Stimulated activated CD8-positive, alpha-beta memory T cell treated with anti-CD3 and anti-CD28 coated beads, Interleukin-4, amount 100 ng/mL, for 4 hours (primary cell): ENCODE measurements at places on chromosomes 4 and X.

GRCh38 chr4:1523033-1523432 lies 116.8 kb upstream of the NKX1-1 start:
- no peak for DNase-seq

DNA sequence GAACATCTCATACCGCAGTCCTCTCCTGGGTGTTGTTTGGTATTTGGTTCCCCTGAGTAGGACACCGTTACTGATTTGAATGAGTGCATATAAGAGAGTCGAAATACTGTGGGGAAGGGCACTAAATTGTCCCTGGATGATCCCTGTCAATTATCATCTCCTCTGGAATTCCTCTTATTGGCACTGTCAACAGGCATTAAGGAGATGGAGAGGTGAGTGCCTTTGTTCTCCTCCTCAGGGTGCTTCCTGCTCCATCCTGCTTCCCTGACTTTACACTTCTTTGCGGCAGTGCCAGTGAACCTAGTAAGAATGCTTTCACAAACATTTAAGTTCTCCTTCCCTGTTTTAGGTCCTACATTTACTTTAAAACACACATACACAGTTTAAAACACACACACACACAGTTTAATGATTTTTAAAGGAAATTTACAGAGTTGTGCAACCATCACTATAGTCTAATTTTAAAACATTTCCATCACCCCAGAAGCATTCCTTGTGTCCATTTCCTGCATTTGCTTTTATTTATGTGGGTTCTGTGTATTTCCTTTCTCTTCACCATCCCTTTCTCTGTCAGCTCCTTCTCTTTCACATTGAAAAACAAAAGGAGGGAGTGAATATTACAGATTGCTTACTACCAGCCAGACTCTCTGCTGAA lies 20.9 kb upstream of the ZRSR2 start:
- DNase-seq: no peak

DNA sequence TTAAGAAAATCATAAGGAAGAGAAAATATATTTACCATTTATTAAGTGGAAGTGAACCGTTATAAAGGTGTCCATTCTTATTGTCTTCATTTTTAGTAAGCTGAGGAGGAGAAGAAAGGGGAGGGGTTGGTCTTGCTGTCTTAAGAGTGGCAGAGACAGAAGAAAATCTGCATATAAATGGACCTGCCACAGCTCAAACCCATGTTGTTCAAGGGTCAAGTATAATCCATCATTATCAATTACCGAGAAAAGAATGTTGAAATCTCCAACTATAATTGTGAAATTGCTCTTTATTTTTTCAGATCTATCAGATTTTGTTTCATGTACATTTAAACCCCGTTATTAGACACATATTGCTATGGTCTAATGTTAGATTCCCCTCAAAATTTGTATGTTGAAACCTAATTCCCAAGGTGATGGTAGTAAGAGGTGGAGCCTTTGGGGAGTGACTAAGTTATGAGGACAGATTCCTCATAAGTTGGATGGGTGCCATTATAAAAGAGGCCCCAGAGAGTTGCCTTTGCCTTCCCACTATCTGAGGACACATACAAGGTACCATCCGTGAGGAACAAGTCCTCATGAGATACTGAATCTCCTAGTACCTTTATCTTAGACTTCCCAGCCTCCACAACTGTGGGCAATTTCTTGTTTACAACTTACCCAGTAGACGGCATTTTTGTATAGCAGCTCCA lies 58.5 kb upstream of the SMAD1 start:
- no peak for DNase-seq

- DNase-seq: no peak
These were observed 57.3 kb upstream of the AP1S2 start for GRCh38 chrX:15911734-15912550.

- no peak for DNase-seq
These were observed 5.3 kb upstream of the OPHN1 start for GRCh38 chrX:68438575-68438974.

GRCh38 chrX:78330068-78330467 lies 2.7 kb upstream of the CYSLTR1 start:
- no peak for DNase-seq

DNA sequence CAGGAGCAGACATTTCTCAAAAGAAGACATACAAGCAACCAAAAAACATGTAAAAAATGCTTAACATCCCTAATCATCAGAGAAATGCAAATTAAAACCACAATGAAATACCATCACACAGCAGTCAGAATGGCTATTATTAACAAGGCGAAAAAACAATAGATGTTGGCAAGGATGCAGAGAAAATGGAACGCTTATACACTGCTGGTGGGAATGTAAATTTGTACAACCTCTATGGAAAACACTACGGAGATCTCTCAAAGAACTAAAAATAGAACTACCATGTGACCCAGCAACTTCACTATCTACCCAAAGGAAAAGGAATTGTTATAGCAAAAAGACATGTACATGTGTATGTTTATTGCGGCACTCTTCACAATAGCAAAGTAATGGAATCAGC lies 71.5 kb downstream of the PPP4R3C start:
- no peak for DNase-seq

GRCh38 chr4:109276482-109277095 lies 25.9 kb downstream of the COL25A1 start:
- DNase-seq: no peak

- DNase-seq: no peak
These were observed 10.4 kb upstream of the DGAT2L6 start for GRCh38 chrX:70166601-70167590.

DNA sequence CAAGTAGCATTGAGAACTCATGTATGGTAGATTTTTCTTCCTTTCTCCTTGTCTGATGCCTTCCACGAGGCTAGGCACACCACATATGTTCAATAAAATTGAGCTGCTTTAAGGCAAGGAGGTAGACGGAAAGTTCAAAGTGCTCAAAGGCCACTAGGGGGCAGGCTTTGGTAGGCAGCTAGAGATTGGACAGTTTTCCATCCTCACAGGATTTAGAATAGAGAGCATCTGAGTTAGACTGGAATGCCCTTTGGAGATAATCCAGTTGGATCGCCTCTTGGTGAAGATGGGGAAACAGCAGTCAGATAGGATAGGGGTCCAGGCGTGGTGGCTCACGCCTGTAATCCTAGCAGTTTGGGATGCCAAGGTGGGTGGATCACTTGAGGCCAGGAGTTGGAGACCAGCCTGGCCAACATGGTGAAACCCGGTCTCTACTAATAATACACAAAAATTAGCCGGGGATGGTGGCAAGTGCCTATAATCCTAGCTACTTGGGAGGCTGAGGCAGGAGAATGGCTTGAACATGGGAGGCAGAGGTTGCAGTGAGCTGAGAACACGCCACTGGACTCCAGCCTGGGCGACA lies 30.4 kb downstream of the ELF4 start:
- DNase-seq: peak; percentile 25

DNA sequence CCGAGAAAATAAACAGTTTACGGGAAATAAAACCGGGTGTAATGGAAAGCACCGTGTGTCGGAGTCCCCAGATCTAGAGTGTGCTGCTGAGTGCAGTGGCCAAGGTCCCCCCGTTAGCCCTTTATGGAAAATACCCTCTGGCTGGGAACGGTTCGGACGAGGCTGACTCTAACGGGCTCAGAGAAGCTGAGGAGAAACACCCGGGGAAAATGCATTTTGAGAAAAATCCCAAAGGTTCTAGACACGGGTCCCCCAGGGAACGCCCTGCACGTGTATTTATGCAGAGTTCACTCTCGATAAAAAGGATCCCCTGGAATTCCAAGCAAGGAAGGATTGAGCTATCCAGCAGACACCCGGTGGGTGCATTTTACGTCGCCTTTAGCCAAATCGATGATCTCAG lies 177.2 kb downstream of the CRLF2 start:
- no peak for DNase-seq

- DNase-seq: no peak
These were observed 2.0 kb downstream of the RAPGEF2 start for GRCh38 chr4:159104694-159105414.

DNA sequence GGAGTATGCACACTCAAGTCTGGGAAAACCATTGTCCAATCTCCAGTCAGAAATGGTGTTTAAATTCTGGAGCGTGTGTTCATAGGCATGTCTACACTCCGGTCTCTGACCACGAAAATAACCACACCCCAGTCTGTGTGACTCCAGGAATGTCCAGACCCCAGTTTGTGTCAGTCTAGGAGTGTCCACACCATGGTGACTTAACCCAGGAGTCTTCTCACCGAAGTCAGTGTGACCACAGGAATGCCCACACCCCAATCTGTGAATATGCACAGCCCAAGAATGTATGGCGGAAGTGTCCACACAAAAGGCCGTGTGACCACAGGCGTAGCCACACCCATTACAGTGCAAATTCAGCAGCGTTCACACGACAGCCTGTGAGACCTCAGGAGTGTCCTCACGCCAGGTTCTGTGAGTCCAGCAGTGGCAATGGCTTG lies 11.4 kb downstream of the FTSJ1 start:
- DNase-seq: no peak

GRCh38 chr4:5804656-5805055 lies 88.2 kb downstream of the CRMP1 start:
- DNase-seq: no peak

DNA sequence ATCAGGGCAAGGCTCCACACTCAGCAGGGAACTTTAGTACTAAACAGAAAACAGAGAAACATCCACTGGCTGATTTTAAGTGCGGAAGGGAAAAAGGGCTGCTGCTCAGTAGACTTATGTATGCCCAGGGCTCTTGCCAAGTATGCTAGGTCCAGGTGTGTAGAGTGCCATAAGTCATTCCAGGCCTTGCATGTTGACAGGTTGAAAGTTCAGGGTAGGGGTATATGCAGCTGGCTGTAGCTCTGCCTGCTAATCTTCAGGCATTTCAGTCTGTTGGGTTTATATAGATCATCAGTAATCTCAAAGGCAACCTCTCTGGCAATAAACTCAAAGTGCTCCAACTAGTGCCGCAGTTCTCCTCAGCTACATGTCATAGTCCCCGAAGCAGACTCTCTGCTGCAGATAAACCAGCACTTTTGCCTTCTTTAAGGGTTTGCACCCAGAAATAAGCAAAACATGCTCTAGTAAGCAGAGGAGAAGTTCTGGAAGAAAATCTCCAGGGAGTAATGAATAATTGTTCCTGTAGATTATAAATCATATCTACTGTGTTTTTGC lies 134.9 kb upstream of the GRIA3 start:
- no peak for DNase-seq

DNA sequence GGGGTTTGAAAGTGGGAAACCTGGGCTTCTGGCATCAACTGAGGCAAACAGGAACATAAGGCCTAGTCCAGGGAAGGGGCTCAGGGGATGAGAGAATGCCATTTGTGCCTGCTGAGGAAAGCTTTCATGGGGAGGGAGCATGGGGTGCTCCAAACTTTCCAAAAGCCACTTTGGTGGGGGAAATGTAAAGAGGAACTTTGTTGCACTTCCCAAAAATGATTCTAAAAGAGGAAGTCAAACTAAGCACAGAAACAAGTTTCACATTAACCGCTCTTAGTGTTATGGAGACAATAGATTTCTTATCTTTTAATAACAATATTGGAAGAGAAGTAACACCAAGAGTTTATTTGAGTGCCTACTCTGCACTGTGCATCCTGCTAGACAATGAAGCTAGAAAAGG lies 32.3 kb downstream of the GAB3 start:
- no peak for DNase-seq

- DNase-seq: no peak
These were observed 18.4 kb upstream of the FAM47E start for GRCh38 chr4:76233083-76233482.

DNA sequence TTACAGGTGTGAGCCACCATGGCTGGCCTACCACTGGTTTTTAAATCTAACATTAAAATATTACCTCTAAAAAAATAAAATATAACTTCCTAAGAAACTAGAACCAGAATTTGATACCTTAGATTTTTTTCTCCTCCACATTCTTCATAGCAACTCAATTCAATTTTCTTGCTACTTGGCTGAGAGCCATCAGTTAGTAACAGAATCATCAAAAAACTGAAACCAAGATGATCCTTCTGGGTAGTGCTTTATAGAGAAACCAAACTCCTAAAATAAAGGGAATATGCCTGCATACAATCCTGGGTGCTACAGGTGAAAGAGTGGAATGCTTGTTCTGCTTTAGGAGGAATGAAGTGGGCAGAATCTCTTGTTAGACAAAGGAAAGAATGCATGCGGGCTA lies 64.4 kb downstream of the RPS3A start:
- DNase-seq: no peak

- no peak for DNase-seq
These were observed 84.2 kb upstream of the EGFL6 start for GRCh38 chrX:13485167-13485566.

DNA sequence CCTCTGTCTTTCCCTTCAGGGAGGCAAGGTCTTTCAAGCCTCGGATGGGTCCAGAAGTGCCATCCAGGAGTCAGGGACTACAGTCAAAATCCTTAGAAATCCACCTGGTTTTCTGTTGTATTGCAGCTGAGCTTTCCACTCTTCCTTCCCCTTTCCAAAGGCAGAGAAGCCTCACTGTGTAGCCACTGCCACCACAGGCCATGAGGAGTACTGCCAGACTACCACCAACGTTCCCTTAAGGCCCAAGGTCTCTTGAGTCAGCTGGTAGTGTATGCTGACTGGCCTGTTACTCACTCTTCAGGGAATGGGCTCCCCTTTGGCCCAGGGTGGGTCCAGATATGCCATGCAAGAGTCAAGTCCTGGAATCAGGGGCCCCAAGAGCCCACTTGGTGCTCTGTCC lies 1454.1 kb downstream of the PCDH19 start:
- DNase-seq: no peak

- no peak for DNase-seq
These were observed 38.8 kb downstream of the SEC31A start for GRCh38 chr4:82851885-82852750.

- no peak for DNase-seq
These were observed 46.3 kb downstream of the RASSF6 start for GRCh38 chr4:73573794-73574528.

- DNase-seq: no peak
These were observed 118.9 kb upstream of the PCDH7 start for GRCh38 chr4:30601070-30601865.

DNA sequence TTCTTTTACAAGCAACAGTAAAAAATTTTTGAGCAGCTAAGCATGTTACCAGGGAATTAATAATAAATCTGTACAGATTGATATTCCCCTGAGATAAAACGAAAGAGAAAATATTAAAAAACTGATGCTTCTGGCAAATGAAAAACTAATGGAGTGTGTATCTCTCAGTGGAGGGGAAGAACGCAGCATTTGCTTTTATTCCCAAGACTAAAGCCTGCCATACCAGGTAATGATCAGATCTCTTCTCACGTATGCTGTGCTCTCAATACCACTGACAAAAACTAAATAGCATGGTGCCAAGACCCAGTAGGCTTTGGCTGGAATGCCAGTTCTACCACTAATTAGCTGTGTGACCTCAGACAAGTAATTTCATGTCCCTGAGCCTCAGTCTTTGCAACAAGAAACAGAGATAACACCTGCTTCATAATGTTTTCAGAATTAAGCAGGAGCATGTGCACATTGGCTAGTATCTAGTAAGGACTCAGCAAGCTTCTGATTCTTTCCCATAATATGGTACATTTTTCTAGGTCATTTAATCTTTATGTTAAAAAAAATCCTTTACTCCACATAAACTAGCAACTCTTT lies 179.6 kb downstream of the CENPC start:
- no peak for DNase-seq
